NCI-H526 treated with DMSO at 0.1 percent for 48 hours (cell line): ENCODE measurements at places on chromosomes 5 and 9.
A peak's percentile ranks its signal among the peaks of the same experiment; 100 is the strongest.

- DNase-seq = peak; percentile 8
These were observed 162.2 kb downstream of the OXCT1 start for GRCh38 chr5:41707853-41708603.

DNA sequence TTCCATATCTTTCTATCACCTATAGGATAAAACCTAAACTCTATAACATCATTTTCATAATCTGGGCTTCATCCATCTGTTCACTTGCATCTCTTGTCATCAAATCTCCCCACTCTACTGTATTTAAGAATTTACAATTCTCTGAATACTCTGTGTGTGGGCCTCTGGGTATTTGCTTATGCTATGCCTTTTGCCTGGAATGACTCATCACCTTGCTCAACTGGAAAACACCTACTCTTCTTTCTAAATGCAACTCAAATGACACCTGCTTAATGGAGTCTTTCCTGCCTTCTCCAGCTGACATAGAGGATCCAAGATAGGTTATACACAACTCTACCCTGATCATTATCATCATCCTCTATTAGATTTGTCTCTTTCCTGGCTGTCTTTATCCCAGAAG is 421.7 kb downstream of the SPATA31D1 start:
- DNase-seq = no peak

DNA sequence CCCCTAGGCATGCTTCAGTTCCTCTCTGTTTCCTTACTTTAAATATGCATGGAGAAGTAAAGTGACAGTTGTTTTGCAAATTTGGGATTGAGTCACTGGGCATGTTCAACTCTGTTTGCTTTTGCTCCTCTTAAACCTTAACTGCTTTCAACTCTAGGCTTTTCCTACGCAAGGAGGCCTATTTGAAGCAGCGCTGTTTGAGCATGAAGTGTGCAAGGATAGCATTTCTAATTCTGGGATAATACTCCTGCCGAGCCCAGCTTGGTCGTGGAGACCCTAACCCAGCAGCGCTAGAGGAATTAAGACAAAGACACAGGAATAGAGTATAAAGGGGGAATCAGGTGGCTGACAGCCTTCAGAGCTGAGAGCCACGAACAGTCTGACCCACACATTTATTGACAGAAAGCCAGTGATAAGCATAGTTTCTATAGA is 803.4 kb upstream of the CDH10 start:
- DNase-seq = peak; percentile 78

GRCh38 chr9:81375187-81376100 is 313.9 kb downstream of the TLE1 start:
- no peak for DNase-seq

GRCh38 chr5:59845730-59846129 is 47.8 kb downstream of the PDE4D start:
- DNase-seq = no peak

GRCh38 chr9:70578720-70579119 is 164.3 kb upstream of the KLF9 start:
- DNase-seq = no peak

- DNase-seq = no peak
These were observed 14.8 kb downstream of the ETF1 start for GRCh38 chr5:138528208-138528607.

GRCh38 chr5:147327421-147327820 is 92.6 kb downstream of the STK32A start:
- DNase-seq = no peak

- DNase-seq = no peak
These were observed 314.7 kb downstream of the PRR16 start for GRCh38 chr5:120778491-120779484.

DNA sequence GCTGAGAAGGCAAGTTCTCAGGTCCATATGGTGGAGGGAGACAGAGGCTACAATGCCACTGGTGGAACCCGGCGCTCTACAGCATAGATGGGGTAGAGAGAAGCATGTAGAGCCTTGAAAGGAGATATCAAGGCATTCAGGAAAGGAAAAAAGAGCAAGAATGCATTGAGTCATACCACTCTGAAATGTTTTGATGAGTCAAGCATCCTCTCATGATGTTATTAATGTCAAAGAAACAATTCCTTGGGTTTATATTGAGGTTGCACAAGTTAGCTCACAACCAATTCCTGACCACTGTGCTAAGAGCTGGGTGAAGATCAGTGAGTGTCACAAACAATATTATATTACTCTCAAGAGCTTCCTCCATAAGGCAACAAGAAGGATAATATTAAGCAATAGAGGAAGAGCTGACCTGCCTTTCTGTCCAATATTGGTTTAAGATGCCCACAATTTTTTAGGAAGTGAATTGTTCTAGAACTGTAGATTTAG is 178.0 kb downstream of the RFK start:
- no peak for DNase-seq

- no peak for DNase-seq
These were observed 163.8 kb upstream of the SLC28A3 start for GRCh38 chr9:84504360-84504759.

GRCh38 chr9:121709798-121710197 is 58.4 kb downstream of the DAB2IP start:
- DNase-seq = no peak

- DNase-seq = peak; percentile 21
These were observed 97.1 kb downstream of the GOLPH3 start for GRCh38 chr5:32076699-32077695.

GRCh38 chr5:143488381-143488780 is 84.9 kb upstream of the NR3C1 start:
- DNase-seq = no peak

- DNase-seq = peak; percentile 36
These were observed 44.3 kb upstream of the BICD2 start for GRCh38 chr9:92808726-92809451.

GRCh38 chr9:114364134-114365041 is 23.4 kb downstream of the AKNA start:
- no peak for DNase-seq

DNA sequence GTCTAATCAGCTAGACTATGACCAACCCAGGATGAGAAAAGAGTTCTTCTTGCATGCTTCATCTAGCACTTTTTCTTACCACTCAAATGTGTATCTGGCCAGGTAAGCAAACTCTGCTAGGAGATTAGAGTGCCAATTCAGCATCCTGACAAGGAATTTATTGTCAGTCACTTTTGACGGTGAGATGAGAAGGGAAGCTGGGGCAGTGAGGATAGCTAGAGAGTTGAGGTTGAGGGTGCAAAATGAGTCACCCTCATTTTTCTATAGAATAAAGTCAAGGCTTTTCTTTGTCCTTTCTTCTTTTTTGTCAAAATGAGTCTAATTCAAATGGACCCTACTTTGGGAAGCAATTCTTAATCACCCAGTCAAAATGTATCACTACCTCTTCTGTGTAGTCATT is 74.6 kb upstream of the PLPP1 start:
- no peak for DNase-seq

- no peak for DNase-seq
These were observed 6.9 kb downstream of the NOL6 start for GRCh38 chr9:33466565-33467495.

DNA sequence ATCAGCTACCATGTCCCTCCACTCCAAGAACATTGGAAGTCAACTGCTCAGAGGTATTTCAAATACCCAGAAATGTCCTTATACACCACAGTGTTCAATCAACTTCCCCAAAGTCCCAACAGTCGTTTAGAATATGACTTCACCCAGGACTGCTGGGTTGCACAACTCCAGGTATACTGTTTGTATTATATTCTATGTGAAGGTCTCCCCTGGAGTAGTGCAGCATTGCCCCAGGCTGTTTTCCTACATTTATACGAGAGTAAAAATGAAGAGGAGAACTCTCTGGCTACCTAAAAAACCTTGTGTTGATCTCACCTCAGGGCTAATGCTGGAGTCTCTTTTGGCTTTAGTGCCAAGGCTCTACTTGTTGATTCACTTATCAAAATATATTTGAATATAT is 183.6 kb upstream of the MAP3K1 start:
- no peak for DNase-seq

DNA sequence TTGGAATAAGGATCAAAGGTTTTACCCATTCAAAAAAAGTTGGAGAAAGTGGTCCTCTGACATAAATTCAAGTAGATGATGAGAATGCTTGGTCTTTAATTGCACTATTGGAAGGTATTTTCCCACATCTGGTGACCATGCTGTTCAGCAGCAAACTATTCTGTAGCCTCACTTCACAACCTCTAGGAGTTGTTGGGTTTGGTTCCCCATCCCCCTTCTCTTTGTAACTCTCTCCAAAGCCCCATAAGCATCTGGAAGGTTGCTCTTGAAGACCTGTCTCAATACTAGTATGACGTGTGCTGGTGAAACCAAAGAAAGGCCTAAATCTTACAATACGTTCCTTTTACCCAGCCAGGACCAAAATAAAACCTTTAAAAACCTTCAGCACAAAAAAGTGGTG is 8.5 kb downstream of the RGMB start:
- DNase-seq = no peak

DNA sequence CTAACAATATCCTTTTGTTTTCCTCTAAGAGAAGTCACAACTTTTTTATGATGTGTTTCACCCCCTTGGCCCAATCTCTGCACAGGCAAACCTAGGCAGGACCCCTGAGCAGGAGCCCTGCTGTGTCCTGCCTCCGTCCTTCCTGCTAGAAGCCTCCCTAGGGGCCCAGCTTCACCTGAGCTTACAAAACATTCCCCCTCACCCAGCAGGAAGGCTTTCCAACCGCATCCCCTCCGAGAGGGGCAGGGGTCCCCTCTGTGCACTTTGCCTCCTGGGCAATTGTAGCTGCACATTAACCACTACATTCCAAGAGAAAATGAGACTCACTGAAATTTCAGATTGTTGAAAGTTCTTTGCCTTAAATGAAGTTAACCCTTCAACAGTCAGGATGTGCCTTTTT is 176.2 kb downstream of the IRX2 start:
- DNase-seq = no peak

GRCh38 chr5:172065431-172066065 is 59.1 kb upstream of the FBXW11 start:
- DNase-seq = no peak

DNA sequence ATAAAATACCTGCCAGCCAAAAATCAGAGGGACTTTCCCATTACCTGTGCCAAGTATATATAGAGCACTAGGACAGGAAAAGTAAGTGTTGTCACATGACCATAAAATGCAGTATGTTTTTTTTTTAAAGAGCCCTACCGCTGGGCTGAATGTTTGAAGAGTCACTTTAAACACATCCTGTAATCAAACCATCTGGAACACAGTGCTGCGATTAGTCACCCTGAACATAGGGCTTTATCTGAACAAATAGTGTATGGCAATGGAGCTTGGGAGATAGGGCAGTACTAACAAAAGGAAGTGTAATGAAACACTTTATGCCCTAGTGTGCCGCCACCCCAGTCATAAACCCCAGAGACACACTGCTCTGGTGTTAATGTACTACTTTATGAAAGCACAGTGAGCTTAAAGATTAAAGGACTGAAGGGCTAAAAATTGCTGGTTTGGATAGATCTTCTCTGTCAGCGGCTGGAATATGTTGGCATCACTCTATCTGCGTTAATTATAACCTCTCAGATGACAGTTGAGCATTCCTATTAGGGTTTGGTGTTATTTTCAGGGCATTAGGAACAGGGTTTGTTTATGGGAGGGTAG is 90.4 kb downstream of the ZNF608 start:
- DNase-seq = peak; percentile 57

DNA sequence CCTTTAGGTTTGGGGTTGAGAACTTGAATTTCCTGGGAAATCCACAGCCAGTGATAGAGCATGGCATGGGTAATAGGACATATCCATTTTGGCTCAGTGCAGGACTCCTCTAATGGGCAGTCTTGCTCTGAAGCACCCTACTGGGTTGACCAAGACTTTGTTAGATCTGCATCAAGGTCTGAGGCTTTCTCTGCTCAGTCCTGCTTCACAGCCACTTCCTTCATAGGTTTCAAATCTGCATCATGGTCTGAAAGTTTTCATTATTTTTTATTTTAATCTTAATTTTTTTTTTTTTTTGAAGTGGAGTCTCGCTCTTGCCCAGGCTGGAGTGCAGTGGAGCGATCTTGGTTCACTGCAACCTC is 36.5 kb downstream of the KIF2A start:
- no peak for DNase-seq

DNA sequence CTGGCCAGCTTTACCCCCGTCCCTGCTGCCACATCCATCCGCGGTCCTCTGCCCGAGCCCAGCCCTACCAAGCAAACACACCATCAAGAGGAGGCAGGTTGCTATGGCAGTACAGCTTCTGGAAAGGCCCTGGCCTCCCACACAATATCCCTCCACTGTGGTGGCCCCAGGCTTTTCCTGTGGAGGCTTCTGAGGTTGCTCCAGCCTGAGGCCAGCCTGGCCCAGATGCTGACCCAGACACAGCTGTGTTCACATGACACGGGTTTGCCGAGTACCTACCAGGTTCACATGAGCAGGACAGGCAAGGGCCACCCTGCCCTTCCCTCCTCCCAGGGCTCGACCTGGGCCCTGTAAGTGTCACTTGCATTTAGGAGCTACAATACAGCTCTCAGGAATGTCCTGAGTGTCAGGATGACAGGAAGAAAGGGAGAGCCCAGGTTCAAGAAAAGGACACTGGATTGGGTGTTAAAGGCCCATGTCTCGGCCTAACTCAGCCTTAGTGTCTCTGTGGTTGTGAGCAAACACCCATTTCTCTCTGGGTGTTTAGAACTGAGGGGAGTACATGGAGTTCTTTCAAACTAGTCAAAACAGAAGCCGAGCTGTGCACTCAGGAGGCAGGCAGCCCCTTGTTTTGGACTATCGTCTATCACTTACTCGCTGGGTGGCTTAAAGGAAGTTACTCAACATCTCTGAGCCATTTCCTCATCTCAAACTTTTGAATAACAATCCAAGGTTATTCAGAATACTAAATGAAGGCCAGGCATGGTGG is 40.2 kb downstream of the NAIF1 start:
- no peak for DNase-seq

GRCh38 chr9:96663506-96664120 is 8.5 kb upstream of the PRXL2C start:
- DNase-seq = no peak

DNA sequence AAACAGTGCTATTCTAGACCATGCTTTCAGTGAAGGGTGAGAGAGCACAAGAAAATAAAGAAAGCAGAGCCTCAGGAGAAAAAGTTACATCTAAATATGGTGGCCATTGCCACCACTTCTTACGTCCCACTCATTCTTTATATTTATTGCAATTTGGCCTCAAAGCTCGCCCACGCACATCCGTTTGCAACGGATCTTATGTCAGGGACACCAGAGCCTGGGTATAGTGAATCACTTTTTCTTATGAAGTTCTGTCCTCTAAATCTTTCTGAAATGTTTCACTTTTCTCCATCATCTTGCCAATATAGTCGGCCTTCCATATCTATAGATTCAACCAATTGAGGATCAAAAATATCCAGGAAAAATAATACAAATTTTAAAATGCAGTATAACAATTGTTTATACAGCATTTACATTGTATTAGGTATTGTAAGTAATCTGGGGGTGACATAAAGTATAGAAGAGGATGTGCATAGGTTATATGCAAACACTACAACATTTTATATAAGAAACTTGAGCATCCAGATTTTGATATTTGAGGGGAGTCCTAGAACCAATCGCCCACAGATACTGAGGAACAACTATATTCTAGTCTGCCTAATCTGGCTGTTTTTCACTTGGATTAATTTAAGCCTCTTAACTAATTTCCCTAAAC is 35.2 kb downstream of the GOLPH3 start:
- no peak for DNase-seq
